Liver (tissue), 10 donors: ENCODE measurements at places on chromosomes 3 and 15.

GRCh38 chr3:14113965-14114635 lies 10.6 kb downstream of the CHCHD4 start:
- no peak for DNase-seq

DNA sequence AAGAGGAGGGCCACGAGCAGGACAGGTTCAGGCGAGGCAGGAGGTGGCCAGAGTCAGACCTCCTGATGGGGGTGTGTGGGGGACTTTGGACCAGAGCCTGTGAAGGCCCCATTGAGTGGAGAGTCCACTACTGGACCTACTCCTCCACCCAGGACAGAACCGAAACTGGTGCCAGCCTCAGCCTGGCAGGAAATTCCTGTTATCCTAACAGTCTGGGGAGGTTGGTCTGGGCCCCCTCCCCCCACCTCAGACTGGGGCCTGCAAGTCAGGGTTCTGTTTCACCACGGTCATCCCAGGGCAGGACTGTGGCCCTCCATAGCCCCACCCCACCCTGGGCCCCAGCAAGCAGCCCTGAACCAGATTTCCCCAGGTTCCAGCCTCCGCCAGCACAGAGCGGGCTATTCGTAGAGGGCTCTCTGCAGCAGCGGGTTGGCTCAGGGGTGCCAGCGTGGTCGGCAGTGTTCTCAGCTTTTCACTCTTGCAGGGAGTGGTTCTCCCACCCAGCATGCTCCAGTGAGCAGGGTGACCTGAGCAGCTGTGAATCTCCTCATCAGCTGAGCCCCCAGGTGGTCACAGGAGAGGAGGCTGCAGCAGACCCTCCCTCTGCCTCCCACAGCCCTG lies 217.3 kb downstream of the TBC1D2B start:
- no peak for DNase-seq

DNA sequence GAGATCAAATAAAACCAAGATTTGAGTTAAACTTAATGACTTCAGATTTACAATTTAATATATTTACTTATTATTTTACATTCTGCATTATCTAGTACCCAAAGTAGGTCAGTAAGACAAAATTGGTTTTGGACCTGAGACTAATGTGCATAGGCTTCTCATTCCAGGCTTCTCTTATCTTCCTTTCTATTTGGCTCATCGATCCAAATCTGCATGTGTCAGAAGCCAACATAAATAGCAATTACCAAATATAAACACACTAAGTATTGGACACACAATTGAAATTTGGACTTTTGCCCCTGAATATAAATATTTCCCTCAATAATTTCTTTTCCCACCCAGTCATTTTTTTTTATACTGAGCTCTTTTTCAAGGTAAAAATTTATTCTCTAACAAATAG lies 290.6 kb upstream of the ARHGEF26 start:
- no peak for DNase-seq

GRCh38 chr3:62101488-62101887 lies 271.9 kb downstream of the FEZF2 start:
- no peak for DNase-seq

- no peak for DNase-seq
Observed at GRCh38 chr3:52076896-52077780, 20.8 kb upstream of the DUSP7 start.

- DNase-seq, result no peak
Observed at GRCh38 chr15:85769182-85769900, 25.4 kb downstream of the KLHL25 start.

DNA sequence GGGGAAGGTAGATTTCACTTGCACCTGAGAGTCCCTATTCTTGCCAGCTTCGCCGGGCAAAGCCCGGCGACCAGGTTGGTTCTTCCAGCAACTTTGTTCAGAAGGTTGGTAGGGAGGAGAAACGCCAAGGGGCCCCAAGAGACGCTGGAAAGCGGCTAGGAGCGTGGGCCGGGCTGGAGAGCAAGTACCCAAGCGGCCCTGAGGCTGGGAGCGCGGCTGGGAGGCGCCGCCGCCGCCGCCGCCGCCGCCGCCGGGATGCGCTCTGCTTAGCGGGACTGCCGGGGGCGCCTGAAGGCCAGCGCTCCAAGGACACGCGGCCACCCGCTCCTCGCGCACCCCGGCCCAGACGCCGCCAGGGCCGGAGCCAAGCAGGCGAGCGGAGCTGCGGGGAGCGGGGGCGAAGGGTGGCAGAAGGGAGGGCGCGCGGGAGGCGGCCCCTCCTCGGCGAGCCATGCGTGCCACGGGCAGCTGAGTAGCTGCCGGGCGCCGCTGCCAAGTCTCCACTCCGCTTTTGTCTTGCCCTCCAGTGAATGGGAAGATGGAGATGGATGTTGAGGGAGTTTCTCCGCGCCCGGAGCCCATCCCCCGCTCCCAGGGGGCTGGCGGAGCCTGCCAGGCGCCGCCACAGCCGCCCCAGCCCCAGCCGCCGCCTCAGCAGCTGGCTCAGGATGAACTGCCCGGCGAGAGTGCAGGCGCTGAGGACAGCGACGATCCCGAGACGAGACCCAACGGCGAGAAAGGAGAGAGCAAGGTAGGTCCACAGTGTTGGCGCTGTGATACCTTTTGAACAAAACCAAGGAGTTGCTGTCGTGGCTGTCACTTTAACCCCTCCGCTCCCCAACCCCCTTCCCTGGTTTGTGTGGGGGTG lies 227.4 kb upstream of the AZI2 start:
- DNase-seq, result no peak

DNA sequence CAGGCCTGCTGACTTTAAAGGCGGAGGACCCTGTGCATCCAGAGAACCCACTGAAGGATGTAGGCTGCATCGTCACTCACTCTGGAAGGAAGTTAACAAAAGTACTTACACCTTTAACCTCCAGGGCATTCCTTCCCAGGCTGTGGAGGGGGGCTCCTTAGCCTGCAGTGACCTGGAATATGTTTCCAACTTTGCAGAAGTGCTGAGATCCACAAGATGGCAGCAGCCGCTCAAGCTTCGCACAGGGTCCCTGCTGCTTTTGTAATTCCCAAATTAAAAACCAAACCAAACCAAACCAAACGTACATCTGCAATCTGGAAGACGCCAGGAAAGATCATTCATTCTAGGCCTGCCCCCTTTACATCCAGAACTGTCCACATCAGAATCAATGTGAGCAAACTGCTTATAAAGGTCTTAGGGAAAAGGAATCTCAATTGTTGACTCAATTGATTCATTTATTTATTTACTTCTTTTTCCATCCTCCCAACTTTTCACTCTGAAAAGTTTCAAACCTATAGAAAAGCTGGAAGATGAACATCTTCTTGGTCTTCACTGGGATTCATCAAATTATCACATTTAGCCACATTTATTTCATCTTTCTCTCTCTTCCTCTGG lies 70.5 kb upstream of the KLHL25 start:
- peak; percentile 38 for DNase-seq

DNA sequence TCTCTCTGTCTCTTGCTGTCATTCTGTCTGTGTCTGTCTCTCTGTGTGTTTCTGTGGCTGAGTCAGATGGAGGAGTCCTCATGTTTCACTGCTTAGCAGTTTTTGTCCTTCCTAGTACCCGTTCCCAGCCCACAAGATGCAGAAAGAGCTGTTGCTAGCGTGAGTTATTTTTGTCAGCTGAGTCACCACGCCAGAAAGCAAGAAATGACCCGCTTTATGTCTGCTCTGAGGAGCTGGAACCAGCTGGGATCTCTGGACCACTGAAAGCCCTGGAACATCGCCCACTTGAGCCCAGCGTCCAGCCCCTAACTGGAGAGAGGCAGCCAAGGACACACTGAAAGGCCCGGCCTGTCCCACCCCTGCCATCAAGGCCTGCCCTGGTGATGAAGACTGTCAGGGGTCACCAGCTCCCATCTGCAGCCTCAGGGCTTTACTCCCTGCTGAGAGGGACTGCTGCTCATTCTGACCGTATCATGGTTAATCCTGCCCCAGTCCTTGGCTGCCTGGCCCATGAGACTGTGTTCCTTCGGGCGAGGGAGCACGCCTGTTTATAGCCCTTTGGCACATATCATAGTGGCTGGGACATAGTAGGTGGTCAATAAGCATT lies 101.7 kb upstream of the TPM1 start:
- DNase-seq, result no peak

DNA sequence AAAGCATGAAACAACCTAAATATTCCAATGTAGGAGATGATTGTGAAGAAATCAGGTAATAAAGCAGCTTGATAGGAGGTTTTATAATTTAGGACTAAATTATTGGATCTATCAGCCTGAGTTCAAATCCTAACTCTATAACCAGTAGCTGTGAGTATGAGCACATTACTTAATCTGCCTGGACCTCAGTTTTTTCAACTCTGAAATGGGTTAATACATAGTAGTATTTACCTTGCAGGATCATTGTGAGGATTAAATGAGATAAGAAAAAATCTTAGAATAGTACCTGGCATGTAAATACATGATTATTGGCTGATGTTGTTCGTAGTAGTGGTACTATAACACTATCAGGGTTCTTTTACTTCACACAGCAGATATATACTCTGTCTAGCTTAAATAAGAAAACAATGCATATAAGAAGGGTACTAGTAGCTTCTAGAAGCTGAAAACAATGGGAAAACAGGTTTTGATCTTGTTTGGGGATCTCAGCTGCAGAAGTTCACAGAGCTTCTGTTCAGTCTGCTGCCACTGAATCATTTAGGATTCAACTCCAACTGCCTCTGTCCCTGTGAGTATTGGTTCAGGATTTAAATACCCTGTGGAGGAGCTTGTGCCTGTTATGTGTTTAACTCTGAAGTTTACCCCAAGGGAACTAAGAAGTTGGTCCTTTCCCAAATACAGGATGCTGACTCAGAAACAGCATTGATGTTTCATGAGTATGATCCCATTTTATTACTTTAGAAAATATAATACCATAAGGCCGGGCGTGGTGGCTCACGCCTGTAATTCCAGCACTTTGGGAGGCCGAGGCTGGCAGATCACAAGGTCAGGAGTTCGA lies 34.2 kb downstream of the KAT2B start:
- DNase-seq, result no peak

DNA sequence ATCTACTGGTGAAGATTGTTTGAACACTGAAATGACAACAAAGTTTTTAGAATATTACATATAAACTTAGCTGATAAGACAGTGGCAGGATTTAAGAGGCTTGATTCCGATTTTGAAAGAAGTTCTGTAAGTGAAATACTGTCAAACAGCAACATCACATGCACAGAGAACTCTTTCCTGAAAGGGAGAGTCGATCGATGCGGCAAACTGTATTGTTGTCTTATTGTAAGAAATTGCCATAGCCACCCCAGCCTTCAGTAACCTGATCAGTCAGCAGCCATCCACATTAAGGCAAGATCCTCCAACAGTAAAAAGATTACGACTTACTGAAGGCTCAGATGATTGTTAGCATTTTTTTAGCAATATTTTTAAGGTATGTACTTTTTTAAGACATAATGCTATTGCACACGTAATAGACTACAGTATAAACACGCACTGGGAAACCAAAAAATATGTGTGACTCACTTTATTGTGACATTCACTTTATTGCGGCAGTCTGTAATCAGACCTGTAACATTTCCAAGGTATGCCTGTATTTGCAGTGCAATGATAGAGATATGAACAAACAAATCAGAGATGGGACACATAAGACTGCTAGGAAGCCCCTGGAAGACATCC lies 225.6 kb upstream of the UBE2E1 start:
- DNase-seq, result no peak

- DNase-seq, result no peak
Observed at GRCh38 chr15:77775373-77775772, 142.7 kb upstream of the LINGO1 start.

GRCh38 chr3:8975081-8976020 lies 12.1 kb upstream of the RAD18 start:
- no peak for DNase-seq

- no peak for DNase-seq
Observed at GRCh38 chr15:55279746-55280351, 9.8 kb downstream of the RAB27A start.

GRCh38 chr3:14796403-14797077 lies 22.2 kb upstream of the FGD5 start:
- no peak for DNase-seq

GRCh38 chr3:141546081-141546480 lies 59.3 kb downstream of the RASA2 start:
- DNase-seq, result no peak

GRCh38 chr15:57455929-57456328 lies 79.6 kb downstream of the CGNL1 start:
- DNase-seq, result no peak

GRCh38 chr3:111331912-111332311 lies 210.1 kb upstream of the CD96 start:
- DNase-seq, result no peak

GRCh38 chr3:69691860-69692259 lies 47.4 kb upstream of the MITF start:
- DNase-seq, result no peak

DNA sequence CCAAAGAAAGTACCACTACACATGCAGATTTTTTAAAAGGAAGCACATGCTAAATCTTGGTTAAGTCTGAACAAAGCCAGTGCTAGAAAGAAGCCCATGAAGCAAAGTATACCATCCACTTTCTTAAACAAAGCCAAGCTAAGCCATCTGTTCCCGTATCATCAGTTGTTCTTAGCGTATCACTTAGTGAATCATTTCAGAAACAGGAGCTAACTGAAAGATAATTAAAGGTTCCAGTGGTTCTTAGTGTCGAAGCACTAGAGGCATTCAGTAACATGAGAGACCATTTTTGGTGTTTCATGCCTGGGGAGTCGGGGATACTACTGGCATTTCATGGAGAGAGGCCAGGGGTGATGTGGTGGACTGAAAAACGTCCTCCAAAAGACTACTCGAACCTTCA lies 12.8 kb downstream of the UBXN7 start:
- DNase-seq, result no peak

GRCh38 chr3:20035019-20035418 lies 5.2 kb upstream of the KAT2B start:
- DNase-seq, result no peak

DNA sequence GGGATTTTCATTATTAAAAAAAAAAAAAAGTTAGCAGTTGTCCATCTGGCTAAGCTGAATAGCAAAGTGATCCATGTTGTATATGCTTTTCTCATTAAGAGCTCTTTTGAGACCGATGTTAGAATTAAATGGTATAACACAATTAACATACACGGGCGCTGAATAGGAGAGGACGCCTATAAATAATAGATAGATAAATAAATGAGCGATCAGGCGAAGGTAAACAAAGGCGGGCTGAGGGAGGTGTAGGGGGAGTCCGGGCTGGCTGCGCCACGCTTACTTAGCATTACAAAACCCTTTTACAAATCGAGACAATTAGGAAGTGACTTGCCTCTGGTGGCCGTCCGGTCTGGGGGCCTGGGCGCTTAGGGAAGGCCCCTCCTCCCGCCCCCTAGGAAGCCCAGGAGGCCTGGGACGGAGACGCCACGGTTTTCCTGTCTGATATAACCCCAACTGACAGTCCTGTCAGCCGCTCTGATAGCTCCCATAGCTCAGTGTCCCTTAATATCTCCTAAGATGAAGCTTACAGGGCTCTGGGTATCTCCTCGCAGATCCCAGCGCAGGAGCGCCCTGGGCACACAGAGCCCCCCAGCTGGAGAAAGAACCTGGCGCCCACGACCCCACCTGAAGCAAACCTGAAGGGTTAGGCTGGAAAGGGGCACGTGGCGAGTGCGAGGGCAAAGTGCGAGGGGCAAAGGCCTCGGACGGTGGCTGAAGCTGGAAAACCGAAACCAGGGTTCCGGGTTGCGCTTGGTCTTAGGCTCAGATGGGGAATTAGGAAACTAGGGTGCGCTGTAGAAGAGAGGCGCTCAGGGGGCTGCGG lies 3.6 kb downstream of the SOX14 start:
- DNase-seq, result no peak

GRCh38 chr3:138089091-138089490 lies 26.3 kb downstream of the DZIP1L start:
- no peak for DNase-seq
